NCI-H446 treated with DMSO at 0.1 percent for 48 hours (cell line): ENCODE measurements at places on chromosomes 12 and 14.

DNA sequence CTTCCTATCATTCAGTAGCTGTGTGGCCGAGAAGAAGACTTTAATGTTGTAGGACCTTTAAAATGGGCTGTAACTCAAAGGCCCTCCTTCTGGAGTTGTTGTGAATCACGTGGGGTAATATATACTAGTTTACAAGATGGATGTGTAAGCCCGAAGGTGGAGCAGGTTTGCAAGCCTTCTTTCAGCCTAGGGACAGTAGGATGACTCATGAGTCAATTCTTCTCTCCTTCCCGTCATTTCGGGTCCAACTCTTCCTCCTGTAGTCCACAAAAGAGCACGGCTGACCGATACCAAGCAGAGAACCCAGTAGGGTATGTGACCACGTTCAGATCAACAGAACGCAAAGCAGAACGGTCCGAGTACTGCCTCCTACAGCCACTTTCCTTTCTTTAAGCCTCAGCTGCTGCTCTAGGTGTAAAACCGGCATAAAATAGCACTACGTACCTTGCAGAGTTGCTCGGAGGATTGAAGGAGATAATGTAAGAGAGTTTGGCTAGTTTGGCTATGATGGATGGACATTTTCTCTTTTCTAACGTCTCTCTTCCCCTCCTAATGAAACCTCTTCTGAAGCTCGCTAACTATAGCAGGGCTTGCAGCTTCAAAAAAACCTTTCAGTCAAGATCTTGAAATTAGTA, 1.3 kb upstream of the RASSF3 start:
- no peak for DNase-seq

DNA sequence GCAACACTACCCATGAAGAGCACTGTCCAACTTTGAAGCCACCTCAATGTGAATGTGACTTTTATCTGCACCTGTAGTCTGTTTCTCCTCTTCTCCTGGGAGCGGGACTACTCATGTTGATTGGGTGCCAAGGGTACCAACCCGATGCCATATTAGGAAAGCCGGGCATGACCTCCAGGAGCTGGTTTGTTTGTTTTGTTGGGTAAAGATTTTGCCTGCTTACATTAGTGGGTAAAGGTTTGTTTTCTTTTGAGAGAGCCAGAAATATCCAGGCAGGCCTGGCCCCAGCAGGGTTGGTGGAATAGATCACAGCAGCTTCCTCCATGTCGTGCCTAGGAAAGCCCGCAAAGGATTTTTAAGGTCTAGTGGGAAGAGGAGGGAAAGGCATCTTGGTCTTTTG, 19.7 kb upstream of the ITPK1 start:
- DNase-seq: no peak

- DNase-seq: no peak
These were observed 81.3 kb upstream of the NRXN3 start for GRCh38 chr14:78088916-78089315.

DNA sequence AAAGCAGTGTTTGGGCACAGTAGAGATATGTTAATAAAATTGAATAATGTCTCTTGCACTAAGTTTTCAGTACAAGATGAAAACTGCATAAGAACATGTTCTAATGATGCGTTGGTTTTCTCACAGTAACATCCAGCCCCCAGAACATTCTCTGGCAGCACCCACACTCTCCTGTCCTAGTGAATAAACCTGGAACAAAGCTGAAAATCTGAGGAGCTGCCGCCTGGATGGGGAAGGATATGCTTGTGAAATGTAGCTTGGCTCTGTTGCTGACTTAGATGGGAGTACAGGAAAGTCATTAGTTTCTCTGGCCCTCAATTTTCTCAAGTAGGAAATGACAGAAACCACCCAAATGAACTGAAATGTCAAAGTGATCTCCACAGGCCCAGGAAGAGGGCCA, 323.8 kb downstream of the APAF1 start:
- DNase-seq: no peak

- DNase-seq: no peak
These were observed 189.0 kb downstream of the AACS start for GRCh38 chr12:125254236-125254635.

DNA sequence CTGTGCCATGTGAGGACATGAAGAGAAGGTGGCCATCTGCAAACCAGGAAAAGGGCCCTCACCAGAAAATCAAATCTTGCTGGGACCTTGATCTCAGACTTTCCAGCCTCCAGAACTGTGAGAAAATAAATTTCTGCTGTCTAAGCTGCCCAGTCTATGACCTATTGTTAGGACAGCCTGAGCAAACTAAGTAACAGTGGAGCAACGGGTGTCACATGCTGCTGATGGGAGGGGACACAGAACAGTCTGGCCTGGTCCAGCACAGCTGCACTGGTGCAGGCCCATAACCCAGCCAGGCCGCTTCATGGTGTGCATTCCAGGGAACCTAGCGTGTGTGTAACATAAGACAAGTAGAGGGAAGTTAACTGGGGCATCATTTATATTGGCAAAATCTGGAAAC, 42.1 kb downstream of the GRIP1 start:
- no peak for DNase-seq

DNA sequence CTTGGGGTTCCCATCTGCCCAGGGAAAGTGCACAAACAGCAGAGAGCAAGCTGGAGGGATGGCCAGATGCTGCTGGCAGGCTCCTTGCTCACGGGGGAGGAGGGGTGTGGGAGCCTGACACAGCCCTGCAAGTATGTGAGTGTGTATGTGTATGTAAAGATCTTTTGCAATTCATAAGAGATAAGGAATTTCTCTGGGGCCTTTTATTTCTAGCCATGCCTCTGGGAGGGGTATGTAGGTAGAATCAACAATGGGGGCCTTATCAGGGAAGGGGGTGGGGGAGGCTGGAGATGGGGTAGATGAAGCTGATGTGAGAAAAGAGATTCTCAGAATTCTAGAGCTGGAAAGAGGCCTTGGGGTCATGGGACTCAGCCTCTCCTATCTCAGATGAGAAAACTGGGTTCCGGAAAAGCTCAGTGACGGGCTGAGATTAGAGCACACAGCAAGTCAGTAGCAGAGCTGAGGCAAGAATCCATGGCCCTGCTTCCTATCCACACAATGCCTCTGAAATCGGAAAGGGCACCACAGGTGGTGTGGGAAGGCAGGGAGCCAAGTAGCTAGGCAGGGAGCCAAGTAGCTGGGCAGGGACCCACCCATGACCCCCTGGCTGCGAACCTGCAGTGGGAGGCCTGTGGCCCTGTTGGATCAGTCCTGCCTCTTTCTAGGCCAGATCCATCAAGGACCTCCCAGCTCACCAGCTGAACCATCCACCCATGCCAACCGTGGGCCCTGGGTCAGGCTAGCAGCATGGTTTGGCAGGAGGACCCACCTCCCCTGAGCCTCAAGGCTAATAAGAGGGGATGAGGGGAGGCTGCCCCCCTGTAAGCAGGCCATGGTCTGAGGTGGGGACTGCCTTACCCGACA, 54.7 kb downstream of the PLEKHG3 start:
- no peak for DNase-seq

GRCh38 chr14:93347850-93348249, 868 bp downstream of the COX8C start:
- DNase-seq: no peak

- DNase-seq: no peak
These were observed 56.2 kb downstream of the SDR9C7 start for GRCh38 chr12:56878010-56878339.

GRCh38 chr12:51480978-51481377, 56.3 kb downstream of the SLC4A8 start:
- no peak for DNase-seq

GRCh38 chr12:89250636-89251035, 101.7 kb downstream of the DUSP6 start:
- no peak for DNase-seq

GRCh38 chr14:98900798-98901197, 371.2 kb downstream of the BCL11B start:
- DNase-seq: no peak

GRCh38 chr14:101065696-101066694, 162.5 kb upstream of the RTL1 start:
- no peak for DNase-seq

- peak; percentile 77 for DNase-seq
These were observed at the start of gene ACYP1 for GRCh38 chr14:75063491-75064204. Gene ACYP1 (minus strand): TSS chr14:75064024. CDS start chr14:75063553, 471 bp downstream.
